NCI-H748 treated with DMSO at 0.1 percent for 48 hours (cell line): ENCODE measurements at places on chromosomes 1 and 21.

- DNase-seq = no peak
Observed at GRCh38 chr1:69551476-69552324, 16.0 kb upstream of the LRRC7 start.

- DNase-seq = no peak
Observed at GRCh38 chr1:6801966-6802365, 16.7 kb downstream of the CAMTA1 start.

GRCh38 chr1:32981003-32981901 is 16.6 kb upstream of the RNF19B start:
- no peak for DNase-seq

DNA sequence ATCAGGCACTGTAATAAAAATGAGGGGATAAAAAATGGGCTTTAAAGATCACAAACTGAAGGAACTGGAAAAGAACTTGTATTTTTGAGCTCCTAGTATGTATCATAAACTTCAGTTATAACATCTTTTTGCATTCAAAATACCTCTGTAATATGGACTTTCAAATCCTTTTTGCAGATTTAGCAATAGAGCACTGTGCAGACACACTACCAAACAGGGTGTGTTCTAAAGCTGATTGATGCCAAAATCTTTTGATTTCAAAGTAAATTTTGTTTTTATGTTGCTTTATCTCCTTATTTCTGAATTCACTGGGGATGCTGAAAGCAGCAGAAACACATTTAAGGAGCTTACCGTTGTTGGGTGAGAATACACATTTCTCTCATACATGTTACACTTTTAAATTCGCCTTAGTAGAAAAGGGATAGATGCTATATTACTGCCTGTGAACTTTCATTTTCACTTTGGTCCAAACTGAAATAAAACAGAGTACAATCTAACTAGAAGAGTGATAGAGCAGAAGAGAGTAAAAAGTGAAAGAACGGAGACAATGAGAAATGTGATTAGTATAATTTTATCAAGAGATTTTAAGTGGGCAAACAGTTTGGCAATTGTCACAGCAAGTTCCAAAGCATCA is 1126.6 kb downstream of the BRINP3 start:
- DNase-seq = no peak

DNA sequence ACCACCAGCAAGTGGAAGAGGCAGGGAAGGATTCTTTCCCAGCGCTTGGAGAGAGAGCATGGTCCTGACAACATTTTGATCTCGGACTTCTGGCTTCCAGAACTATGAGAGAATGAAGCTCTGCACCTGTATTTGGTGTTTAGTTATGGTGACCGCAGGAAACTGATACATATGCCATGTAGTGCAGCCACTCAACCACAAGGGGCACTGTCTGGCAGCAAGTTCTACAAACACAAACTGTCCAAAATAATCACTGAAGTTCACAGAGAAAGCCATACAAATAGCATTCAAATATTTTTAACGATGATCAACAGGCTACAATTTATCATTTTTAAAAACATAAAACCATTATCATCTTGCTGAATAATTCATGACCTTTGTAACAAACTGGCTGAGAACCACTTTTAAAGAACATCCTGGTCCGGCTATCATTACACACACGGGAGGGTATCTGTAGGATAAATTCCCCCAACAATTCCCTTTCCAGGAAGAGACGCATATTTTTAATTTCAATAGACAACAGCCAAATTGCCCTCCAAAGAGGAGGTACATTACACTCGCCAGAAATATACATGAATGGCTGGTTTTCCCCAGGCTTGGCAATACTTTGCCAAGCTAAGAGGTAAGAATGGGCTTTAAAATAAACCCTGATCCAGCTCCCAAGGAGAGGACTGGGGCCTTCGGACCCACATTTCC is 9.2 kb upstream of the CBR3 start:
- DNase-seq = peak; percentile 41

GRCh38 chr1:229989591-229990248 is 77.3 kb upstream of the GALNT2 start:
- DNase-seq = no peak

DNA sequence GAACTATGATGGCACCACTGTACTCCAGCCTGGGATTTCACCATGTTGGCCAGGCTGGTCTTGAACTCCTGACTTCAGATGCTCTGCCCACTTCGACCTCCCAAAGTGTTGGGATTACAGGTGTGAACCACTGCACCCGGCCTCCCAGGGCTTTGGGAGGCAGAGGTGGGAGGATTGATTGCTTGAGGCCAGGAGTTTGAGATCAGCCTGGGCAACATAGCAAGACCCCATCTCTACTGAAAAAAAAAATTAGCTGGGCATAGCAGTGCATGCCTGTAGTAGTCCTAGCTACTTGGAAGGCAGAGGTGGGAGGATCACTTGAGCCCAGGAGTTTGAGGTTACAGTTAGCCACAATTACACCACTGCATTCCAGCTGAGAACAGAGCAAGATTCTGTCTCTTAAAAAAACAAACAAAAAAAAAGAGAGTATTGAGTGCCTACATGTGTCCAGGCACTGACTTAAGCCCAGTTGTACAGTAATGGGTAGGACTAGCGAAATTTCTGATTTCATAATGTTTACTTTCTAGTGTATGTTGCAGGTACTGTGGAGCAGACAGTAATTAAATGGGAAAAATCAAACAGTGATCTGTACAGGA is 4.2 kb downstream of the MANEAL start:
- no peak for DNase-seq
